ENCODE measurements at places on chromosomes 1 and 21.

- no peak for DNase-seq
These were observed 69.6 kb upstream of the KRTAP19-8 start for GRCh38 chr21:31107871-31108270.

DNA sequence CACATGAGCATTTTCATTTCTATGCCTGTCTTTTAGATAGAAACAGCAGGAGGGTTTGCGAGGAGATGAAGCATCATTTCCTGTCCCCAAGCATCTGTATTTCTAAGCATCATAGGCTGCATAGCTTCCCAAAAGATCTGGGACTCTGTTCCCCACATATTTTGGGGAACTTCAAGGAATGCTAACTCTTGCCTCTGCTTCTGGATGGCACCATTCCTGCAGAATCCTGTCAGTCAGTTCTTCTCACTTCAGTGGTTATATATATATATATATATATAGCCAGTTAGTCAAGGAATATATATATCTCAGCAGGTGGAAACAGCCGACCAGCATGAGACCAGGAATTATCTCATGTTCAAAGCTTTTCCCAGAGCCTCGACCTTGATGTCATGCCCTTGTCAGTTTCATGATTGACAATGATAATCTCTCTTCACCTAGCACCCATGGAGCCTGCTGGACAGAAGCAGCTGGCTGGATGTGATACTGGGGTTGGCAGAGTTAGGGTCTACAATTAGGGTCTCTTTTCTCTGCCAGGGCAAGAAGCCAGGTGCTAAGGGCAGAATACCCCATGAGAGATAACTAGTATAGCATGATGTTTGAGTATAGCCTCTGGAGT is 2.4 kb downstream of the PFKFB2 start:
- no peak for DNase-seq

DNA sequence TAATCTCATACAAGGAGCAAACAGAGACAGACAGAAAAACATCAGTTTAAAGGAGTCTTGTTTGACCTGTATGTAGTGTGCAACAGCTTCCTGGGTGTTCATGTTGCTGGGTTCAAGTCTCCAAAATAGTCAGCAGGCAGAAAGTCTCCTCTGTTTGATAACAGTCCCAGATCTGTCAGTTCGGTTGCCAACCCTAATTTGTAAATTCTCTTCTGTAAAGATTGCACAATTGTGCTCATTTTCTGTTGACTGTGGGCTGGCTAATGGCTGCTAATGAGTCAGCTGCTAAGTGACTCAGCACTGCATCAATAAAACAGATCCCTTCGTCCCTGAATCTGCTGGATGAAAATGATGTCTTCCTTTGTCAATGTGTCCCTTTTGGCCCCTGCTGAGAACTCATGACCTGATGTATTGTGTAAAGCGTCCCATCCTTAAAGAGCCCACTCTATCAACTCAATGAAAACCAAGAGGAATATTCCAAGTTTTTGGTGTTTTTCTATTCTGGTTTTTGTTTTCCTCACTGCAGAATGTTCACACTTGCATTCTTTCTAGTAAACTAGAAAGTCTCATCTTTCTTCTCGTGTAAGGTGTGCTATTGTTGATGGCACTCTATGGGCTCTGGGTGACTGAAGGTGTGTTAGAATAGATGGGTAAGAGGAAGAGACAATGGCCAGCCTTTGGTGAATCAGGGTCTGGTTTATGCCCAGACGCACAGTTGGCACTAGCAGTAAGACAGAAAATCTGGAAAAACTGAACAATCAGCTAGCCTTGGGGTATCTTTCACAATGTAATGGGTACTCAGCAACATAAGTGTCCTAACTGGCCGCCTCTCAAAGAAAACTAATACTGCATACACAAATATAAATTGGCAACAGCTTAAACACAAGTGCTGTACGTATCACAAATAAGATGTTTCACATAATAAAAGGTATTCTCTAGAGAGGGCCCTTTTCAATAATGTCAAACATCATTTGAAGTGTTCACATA is 75.1 kb upstream of the SIPA1L2 start:
- no peak for DNase-seq

GRCh38 chr1:184359909-184360308 is 26.9 kb upstream of the C1orf21 start:
- DNase-seq: no peak

DNA sequence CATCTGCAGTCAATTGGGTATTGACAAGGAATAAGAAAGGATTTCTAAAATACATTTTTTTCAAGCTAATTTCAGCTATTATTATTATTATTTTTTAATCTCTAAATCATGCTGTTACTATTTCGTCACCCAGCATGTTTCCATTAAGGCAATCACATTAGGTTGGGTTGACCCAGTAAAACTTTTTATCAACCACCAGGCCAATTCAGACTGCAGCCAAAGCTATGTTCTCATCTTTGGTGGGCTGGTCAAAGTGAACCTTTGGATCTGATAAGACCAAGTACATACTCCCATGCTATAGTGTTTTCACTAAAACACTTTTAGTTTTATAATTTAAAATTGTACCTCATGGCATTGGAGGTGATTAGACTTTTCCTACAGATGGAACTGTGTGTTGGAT is 198.6 kb downstream of the PBX1 start:
- DNase-seq: no peak

- no peak for DNase-seq
These were observed 70.6 kb downstream of the FGGY start for GRCh38 chr1:59367301-59368007.

DNA sequence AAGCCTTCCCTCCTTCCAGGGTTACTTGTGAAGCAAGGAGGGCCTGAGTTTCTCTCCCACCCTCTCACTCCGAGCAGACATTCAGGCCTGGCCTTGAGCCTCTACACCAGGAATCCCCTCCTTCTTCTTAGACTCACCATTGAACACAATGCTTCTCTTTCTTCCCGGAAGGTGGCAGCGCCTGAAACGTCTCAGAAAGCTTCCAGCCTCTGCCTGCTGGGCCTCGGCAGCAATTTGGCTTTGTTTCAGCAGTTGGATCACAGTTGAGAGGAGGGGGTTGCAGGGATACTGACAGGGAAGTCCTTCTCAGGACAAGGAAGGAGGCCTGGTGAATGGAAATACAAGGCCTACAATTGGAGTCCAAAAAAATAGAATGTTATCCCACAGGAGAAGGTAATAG is 6.3 kb downstream of the CLDN8 start:
- DNase-seq: no peak

- no peak for DNase-seq
These were observed 115.0 kb downstream of the GREM2 start for GRCh38 chr1:240496941-240497340.

DNA sequence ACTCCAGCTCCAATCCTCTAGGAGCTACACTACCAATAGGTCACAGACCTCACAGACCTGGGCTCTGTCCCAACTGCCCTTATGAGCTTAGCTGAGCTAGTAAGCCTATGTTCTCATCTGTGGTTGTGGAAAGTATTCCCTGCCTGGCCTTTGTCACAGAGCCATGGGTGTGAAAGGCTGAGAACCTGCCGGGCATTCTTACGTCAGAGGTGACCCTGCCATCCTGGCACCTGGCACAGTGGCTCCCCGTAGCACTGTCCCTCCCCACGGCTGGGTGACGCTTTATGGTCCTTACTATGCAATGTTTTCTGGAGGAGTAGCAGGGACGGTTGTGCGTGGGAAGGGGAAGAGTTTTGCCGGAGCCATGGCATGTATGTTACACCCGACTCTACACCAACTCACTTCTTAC is 3.5 kb downstream of the TNFRSF1B start:
- DNase-seq: no peak

DNA sequence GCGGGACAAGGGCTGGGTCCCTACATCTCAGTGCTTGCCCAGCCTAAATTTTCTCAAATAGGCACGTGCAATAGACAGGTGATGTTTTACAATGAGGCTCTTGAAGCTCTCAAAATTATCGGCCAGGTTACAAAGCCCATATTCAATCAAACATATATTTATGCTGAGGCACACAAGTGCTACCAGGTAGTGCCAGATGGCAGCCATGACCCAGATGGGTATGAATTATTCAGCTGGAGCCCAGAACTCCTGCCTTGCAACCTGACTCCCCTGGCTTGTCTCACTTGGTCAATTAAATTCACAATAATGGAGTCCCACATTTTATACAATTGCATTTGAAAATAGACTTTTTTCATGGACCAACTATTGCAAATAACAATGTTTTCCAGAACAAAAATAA is 12.3 kb upstream of the ADAM30 start:
- DNase-seq: no peak

DNA sequence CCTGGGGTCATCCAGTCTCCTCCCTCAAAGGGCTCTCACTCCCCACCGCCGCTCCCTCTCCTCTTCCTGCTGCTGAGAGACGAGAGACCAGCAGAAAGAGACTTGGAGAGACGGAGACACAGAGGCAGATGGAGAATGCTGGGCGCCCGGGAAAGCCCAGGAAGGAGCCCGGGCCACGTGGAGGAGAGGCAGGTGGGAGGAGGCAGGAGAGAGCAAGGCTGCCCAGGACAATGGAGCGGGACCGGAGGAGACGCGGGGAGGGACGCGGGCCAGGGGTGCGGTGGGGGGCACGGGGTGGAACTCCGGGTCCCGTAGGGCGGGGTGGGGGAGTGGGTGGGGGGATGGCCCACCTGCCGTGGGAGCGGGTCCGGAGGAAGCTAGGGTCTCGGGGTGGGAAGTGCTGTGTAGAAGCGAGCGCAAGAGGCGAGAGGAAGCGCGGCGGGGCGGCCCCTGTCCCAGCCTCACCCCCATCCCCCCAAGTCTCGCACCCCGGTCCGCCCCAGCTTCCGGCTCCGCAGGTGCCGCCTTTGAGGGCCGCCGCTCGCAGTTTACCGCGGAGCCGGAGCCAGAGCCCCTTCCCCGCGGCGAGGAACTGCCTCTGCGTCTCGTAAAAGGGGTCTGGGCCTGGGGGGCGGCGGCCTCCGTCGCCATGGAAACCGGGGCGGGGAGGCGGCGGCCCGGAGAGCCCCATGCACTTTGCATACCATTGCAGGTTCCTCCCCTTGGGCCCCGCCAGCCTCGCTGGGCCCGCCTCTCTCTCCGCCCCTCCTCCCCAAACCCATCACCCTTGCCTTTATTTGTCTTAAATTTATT is 11.7 kb upstream of the EPHA2 start:
- peak; percentile 53 for DNase-seq
